CD4-positive, alpha-beta T cell (primary cell): ENCODE measurements at places on chromosomes 12 and 14. TPM values are rescaled to one million over a fixed set of nuclear protein-coding genes. Genes with fewer than 3 reads are reported as not detected.

- no peaks in the 10 kb centered on the region for H3K36me3 ChIP-seq
- no peaks in the 10 kb centered on the region for H3K4me1 ChIP-seq
- H3K4me3 ChIP-seq: no peak overlapping the region
- no peak overlapping the region for H3K27ac ChIP-seq
Observed at GRCh38 chr12:106037524-106038298, 101.0 kb downstream of the NUAK1 start.

- DNase-seq: no peak
- H3K27me3 ChIP-seq: no peaks in the 10 kb centered on the region
- no peak overlapping the region for H3K4me3 ChIP-seq
Observed at GRCh38 chr14:24324024-24324423, 10.8 kb downstream of the ADCY4 start.

GRCh38 chr12:132422381-132423043 is 67.4 kb upstream of the FBRSL1 start:
- peaks cover 19% of the 10 kb centered on the region for H3K4me1 ChIP-seq
- H3K27ac ChIP-seq: no peak overlapping the region
- no peak for DNase-seq
- H3K36me3 ChIP-seq: no peaks in the 10 kb centered on the region
- no peak overlapping the region for H3K4me3 ChIP-seq
- no peaks in the 10 kb centered on the region for H3K27me3 ChIP-seq

DNA sequence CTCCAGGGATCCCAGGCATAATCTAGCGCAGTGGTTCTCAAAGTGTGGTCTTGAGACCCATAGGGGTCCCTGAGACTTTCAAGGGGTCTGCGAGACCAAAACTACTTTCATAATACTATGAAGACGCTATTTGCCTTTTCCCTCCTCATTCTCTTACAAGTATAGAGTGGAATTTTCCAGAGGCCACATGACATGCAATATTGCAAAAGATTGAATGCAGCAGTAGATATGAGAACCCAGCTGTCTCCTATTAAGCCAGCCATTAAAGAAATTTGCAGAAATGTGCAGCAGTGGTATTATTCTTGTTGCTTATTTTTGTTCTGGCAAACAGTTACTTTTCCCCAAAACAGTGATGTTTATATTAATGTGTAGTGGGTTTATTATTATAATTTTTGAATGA is 62.8 kb downstream of the VWF start:
- no peak overlapping the region for H3K27ac ChIP-seq
- H3K27me3 ChIP-seq: peaks cover 5% of the 10 kb centered on the region
- H3K4me1 ChIP-seq: peaks cover 5% of the 10 kb centered on the region
- H3K4me3 ChIP-seq: no peak overlapping the region
- no peak for DNase-seq

CMA1 gene
- not detected for total RNA-seq

SLC38A4 gene
- not detected for total RNA-seq

FBLN5 gene
- total RNA-seq: 1.5 TPM
